Mesothelial cell of epicardium (in vitro differentiated cells): ENCODE measurements at places on chromosomes 1 and 21.

DNA sequence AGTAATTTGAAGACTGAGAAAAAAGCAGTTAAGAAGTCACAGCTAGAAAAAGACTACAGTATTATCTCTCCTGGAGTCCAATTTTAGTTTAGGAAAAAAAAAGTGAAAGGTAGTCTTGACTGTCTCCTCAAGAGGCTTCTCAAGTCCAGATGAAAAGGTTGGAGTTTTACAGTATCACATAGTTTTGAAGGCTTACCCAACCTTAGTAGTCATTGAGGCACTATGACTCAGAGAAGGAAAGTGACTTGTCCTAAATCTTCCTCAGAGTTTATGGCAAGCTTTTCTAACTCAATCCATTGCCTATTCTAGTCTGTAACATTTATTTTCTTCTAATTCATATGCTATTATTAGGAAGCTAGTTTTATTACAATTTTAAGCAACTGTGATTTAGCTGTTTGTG, 174.9 kb downstream of the DPYD start:
- DNase-seq, result no peak

GRCh38 chr1:92356956-92357355, 58.1 kb downstream of the RPAP2 start:
- DNase-seq, result no peak

- DNase-seq, result peak; percentile 64
These were observed at the start of gene FAM131C for GRCh38 chr1:16073490-16074119. FAM131C (minus strand) TSS chr1:16073651; CDS start chr1:16073442, 209 bp downstream.

GRCh38 chr1:206911064-206911663, 10.6 kb downstream of the FCMR start:
- no peak for DNase-seq

GRCh38 chr1:109158433-109158832, 44.5 kb downstream of the ELAPOR1 start:
- no peak for DNase-seq

DNA sequence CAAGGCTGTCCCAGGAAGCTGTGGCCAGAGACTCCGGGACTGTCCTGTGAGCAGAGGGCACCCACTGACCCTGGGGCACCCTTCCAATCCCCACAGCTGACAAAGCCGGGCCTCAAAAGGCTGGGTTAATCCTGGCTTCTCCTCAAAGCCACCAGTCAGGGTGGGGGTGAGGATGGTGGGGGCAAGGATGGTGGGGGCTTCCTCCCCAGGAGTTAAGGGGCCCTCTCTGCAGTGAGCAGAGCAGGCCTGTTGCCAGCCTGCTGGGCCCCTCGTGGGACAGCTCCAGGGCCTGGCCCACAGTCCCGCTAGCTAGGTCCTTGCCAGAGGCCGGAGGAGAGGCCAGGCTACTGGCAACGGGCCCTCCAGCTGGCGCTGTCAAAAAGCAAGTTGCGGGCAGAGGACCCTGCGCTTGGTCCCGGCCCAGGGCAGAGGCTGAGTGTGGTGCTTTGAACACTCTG, 37.9 kb upstream of the CCDC27 start:
- no peak for DNase-seq

- no peak for DNase-seq
These were observed 3.1 kb downstream of the PTAFR start for GRCh38 chr1:28173151-28173979.

DNA sequence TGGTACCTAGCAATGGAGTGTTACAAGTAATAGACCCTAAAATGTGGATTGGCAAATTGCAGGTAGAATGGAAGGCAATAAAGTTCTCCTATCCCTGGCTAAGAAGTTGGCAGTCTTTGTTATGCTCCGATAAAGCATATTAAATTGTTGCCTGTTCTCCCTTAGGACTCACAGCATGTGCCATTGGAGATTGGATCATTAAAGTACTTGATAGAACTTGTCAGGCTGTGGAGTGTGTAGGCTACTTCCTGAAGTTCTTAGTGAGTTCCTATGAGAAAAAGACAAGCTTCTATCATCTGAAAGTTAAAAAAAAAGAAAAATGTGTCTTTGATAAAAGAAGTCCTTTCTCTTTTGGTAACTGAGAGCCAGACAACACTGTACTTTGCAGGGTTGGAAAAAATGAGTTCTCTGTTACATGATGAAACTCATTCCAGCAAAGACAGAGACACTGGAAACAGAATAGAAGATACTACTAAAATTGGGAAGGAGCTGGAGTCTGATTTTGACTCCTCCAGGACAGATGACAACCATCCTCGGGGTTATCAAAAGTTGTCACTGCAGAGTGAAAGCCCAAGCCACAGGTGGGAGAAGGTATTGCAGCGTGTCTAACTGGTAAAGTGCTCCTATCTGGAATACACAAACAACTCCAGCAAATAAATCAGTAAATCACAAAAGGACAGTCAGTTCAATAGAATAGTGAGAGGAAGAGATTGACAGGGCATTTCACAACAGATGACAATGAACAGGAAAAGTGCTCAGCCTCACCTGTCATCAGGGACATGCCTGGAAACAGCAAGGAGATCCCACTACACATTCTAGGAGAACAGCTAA, 87.5 kb upstream of the WDR26 start:
- DNase-seq, result no peak

DNA sequence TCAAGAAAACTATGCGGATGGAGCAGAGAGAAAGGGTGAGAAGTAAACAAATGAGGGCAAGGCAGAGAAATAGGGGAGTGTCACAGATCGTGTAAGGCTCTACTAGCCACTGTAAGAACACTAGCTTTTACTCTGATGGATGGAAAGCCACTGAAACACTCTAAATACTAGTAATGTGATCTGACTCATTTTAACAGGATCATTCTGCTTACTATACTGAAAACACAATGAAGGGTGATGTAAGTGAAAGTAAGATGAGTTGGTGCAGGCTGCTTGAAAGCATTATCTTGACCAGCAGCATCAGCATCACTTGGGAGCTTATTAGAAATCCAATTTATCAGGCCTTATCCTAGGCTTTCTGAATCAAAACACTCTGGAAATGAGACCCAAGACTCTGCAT, 32.7 kb downstream of the TUT4 start:
- DNase-seq, result no peak

GRCh38 chr1:118325550-118326225, 140.7 kb upstream of the SPAG17 start:
- no peak for DNase-seq

- no peak for DNase-seq
These were observed 5.8 kb downstream of the RNU5D-1 start for GRCh38 chr1:44724955-44725698.
